ENCODE measurements at places on chromosomes 6 and 20.

- no peak for DNase-seq
These were observed 164.8 kb upstream of the MAN1A1 start for GRCh38 chr6:119514345-119514744.

DNA sequence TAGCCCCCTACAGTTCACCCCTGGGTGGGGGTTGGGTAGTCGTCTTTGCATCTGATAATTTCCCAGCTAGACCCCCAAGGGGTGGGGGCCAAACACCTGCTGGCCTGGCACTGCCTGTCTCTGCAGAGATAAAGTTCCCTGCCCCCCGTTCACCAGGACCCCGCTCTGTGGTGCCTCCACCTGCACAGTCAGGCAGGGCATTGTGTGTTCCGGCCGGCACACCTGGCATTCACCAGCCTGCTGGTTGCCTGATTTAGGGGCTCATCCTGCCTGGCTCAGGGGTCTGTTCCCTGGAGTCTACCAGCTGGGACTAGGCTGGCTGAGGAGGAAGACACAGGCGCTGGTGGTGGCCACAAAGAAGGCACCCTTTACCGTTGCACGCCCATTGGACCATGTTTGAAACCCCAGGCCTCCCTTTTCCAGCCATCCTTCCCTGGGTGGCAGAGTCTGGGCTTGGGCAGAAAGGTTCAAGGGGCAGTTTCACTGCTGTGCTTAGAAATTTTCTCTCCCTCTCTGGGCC lies 30.8 kb upstream of the SCRT2 start:
- no peak for DNase-seq

DNA sequence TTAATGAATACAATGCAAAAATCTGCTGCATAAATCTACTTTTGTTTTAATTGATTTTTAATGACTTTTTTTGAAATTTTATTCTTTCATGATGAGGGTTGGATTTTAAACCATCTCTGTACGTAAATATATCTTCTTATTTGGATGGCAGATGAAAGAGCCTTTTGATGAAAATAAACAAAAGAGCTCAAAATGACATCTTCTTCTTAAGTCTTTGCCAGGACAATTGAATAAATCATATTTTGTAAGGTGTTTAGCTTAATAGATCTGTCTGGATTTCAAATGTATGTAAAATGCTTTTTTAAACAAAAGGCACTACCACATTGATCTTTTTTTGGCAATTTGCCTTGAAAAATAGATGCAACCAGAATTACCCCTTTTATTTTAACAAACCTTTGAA lies 39.3 kb downstream of the KIF6 start:
- DNase-seq: no peak

DNA sequence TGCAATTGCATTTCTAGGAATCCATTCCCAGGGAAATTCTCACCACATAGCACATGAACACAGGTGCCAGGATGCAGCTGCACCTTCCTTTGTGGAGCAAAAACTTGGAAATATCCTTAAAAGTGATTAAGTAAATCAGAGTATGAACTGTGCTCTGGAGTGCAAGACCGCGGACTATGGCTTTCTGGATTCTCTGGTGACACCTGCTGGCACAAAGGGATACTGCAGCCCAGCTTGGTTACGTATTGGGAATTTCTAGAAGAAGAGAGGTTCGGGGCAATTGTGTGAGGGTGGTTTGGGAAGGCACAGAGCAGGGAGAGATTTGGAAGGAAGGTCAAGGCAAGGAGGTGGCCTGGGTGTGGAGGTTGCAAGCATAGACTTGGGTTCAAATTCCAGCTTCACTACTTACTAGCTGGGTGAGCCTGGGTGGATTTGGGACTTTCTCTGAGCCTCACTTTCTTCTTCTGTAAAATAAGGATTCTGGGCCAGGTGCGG lies 15.9 kb upstream of the PEDS1 start:
- no peak for DNase-seq

- DNase-seq: no peak
These were observed 23.7 kb downstream of the HLA-A start for GRCh38 chr6:29965873-29966601.

DNA sequence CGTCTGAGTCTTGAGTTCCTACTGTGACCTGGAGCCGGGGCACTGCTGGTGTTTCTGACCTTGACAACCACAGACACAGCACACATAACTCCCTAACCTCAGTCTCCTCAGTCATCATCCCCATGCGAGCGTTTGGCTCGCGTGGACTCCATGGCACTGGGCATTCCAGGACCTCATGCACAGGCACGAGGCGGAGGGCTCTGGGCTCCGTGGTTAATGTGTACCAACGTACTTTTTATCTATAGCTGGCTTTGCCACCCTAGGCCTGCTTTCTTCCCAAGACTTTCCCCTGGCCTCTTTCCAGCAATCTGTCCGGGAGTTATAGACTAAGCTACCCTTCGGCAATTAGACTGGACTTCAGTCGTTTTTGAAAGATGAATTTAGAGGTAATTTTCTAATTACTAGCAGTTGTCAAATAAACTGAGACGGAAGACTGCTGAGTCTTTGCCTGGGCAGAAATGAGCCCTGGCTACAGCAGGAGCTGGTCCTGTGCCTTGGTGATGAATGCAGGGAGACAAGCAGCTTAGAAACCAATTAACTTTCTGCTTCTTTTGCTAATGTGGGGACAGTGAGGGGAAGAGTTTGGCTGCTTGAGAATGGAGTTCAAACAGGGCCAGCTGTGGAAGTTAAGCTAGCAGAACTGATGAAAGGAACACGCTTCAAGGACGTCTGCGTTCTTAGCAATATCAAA lies 16.1 kb upstream of the CTCFL start:
- DNase-seq: no peak

Measured in cortex of kidney (tissue), 1 donor.